Psoas muscle (tissue), 8 donors: ENCODE measurements at places on chromosomes 16 and 17. TPM values are rescaled to one million over a fixed set of nuclear protein-coding genes. Genes with fewer than 3 reads are reported as not detected.

- no peak for DNase-seq
These were observed 201.5 kb upstream of the CPHXL start for GRCh38 chr16:75927810-75928209.

Gene HES7
- polyA plus RNA-seq: 0.10 TPM

GRCh38 chr17:3197219-3197618 lies at the start of gene OR1A2:
Gene OR1A2, plus strand, starts transcription at chr17:3197519. Its CDS starts 0 bp downstream, at chr17:3197519.
- DNase-seq: no peak

- no peak for DNase-seq
These were observed 329 bp downstream of the KPNB1 start for GRCh38 chr17:47649972-47650524.

DNA sequence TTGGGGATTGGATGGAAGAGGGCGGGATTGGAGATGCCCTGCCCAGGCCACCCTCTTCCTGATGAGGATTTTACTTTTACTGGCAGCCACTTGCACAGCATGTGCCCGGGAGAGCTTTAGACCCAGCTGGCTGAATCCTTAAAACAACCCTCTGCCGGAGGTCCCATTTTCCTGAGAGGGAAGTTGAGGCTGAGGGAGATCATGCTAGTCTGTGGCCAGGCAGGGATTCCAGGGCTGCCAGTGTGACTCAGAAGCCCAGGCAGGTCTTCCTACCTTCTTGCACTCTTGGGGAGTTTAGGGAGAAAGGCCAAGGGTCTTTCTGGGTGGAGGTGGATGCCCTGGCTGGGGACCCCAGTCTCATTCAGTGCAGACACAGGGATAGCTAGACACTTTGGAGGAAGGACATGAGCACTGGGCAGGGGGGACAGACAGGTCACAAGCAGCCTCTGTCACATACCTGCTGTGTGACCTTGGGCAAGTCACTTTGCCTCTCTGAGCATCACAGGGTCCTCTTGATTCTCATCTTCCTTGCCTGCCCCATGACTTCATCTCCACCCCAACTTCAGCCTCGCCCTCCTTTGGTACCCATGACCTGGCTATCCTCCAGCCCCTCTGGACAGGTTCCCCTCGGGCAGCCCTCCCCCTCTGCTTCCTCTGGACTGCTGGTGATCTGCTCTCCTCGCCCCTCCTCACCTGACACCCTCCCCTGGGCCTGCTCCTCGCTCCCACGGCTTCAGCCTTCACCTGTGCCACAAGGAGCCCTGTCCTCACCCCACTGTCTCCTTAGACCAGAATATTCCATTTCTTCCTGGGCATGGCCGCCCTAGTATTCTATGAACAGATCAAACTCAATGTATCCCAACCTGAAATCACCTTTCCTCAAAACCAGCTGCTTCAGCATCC lies 11.3 kb upstream of the DCAF7 start:
- no peak for DNase-seq

DNA sequence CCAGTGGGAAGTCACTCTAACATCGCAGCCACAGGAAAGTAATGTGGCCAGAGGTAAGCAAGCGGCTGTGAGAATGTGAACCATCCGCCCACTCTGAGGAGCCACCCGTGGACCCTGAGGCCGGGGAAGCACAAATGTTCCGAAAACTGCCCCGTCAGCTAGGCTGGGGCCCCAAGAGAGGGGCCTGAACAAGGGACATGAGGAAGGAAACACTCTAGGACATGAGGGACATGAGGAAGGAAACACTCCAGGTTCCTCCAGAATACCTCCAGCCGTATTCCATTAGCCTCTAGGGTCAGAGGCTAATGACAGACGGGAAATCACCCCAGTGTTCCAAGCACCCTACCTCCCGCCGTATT lies 317 bp downstream of the TEFM start:
- DNase-seq: no peak

- DNase-seq: no peak
These were observed 5.7 kb downstream of the C16orf86 start for GRCh38 chr16:67672306-67672705.

Gene CDH1
- 0.04 TPM for polyA plus RNA-seq

Gene NDE1
- polyA plus RNA-seq: 7.3 TPM

- no peak for DNase-seq
These were observed 12.2 kb downstream of the DEXI start for GRCh38 chr16:10929853-10930754.

Gene SSTR5
- 0.04 TPM for polyA plus RNA-seq

Gene PMFBP1
- 0.72 TPM for polyA plus RNA-seq

- DNase-seq: no peak
These were observed 28.2 kb downstream of the ATP2C2 start for GRCh38 chr16:84396537-84397008.

Gene HOXB4
- polyA plus RNA-seq: 0.38 TPM

GRCh38 chr16:46882304-46882939 lies 1.7 kb upstream of the GPT2 start:
- no peak for DNase-seq

- DNase-seq: no peak
These were observed 8.9 kb upstream of the MYH11 start for GRCh38 chr16:15865742-15866141.

- peak; percentile 54 for DNase-seq
These were observed 73.0 kb downstream of the ABCC6 start for GRCh38 chr16:16150117-16150877.

GRCh38 chr16:10599626-10600025 lies 19.2 kb upstream of the EMP2 start:
- DNase-seq: no peak

Gene CSH1
- not detected for polyA plus RNA-seq

Gene TEKT5
- not detected for polyA plus RNA-seq

Gene BCO1
- polyA plus RNA-seq: 0.10 TPM

- no peak for DNase-seq
These were observed 3.1 kb downstream of the ABAT start for GRCh38 chr16:8677481-8677880.

Gene RAB40C
- 14.7 TPM for polyA plus RNA-seq

Gene STH
- 0.25 TPM for polyA plus RNA-seq

Gene MMD
- 7.6 TPM for polyA plus RNA-seq

Gene PRR15L
- polyA plus RNA-seq: 0.17 TPM

DNA sequence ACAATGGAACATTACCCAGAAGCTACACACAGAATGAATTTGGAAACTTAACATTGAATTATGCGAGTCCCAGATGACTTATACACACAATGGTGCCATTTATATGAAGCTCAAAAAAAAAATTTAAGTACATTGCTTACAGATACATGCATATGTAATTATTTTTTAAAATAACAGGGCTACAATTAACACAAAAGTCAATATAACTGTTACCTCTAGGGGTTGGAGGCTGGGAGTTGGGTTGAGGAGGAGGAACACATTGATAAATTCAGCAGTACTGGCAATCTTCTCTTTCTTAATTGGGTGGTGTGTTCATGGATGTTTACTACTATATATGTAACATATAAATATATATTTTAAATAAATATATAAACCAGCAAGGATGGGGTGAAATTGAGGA lies 1.1 kb downstream of the ZNF23 start:
- DNase-seq: no peak

DNA sequence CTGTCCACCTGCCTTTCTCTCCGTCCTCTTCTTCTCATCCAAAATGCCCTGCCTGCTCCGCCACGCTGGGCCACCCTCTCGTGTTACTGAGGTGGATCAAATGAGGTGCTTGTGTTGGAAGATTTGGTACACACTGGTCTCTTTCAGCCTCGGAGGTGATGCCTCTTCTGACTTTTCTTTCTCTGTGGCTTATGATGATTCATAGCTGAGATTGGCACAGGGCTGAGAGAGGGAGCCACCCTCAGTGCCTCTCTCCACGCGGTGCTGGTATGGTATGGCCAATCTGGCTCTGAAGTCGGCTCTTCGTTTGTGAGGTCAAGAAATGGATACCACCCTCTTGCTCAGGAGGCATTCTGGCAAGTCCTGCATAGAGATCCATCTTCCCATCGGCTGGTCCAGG lies 82.4 kb downstream of the PLCG2 start:
- DNase-seq: no peak

GRCh38 chr17:30173649-30174048 lies 57.0 kb downstream of the NSRP1 start:
- DNase-seq: no peak

Gene XYLT1
- 1.1 TPM for polyA plus RNA-seq

GRCh38 chr17:50893183-50893993 lies 27.2 kb upstream of the TOB1 start:
- no peak for DNase-seq

Gene KRTAP2-1
- polyA plus RNA-seq: not detected

Gene TMEM98
- polyA plus RNA-seq: 2.2 TPM

Gene KRT33A
- not detected for polyA plus RNA-seq
